Upper lobe of right lung (tissue), 1 donor: ENCODE measurements at places on chromosomes 7 and 10.

DNA sequence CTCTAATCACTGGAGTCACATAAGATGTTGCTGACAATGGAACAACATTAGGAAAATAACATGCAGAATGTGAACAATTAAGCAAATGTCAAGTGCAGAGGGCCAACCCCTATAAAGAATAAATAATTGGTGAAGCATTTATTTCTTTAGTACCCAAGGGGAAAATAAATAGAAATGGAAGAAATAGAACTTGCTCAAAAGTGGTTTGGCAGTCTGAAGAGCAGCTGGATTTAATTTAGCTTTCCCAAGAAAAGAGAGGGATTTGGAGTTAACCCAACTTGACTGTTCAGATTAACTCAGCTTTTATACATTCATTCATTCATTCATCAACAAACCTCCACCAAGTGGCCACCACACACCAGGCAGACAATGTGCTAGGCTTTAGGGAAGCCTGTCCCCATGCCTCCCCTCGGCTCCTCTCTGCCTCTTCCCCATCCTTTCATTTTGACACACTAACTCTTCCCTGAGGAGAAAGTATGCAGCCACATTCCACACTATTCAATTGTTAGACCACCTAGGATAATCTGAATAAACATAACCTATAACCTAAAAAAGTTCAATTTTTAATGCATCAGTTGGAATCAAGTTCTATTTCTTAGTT lies 295.5 kb downstream of the AHR start:
- no peak for DNase-seq

- no peak for DNase-seq
Observed at GRCh38 chr10:109676703-109677102, 246.6 kb downstream of the XPNPEP1 start.

DNA sequence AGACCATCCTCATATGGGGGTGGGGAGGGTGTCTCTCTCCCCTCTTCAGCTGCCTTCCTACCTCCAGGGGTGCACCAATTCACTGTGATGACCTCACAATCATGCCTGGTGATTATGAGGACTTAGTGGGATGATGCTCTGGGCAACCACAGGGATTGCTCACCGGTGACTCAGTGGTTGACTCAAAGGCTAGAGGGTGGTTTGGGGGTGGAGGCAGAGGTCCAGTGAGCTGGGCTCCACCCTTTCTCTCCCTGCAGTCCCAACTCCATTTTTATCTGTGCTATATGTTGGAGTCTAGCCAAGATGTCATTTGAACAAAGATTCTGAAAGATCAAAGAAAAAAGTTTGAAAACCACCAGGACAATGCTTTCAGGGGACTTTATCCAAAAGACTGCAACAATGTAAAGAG lies 286.9 kb downstream of the KCNMA1 start:
- DNase-seq = no peak

DNA sequence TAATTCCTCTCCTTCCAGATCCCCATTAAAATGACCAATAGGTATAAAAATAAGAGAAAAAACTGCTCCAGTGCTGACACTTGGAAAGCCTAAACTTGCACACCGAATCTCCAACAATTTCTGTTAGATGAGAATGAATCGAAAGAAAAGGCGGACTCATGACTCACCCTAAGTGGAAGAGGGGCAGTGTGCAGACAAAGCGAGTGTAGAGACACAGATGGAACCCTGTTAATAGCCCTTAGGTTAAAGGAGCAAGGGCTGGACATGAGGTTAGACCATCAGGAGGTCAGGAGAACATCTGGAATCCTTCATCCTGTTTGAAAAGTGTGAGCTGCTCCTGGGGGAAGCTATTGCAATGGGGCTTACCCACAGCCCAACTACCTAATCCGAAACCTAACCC lies 103.4 kb upstream of the GLI3 start:
- DNase-seq = no peak

GRCh38 chr7:147245274-147245673 lies 1128.7 kb downstream of the CNTNAP2 start:
- DNase-seq = no peak

DNA sequence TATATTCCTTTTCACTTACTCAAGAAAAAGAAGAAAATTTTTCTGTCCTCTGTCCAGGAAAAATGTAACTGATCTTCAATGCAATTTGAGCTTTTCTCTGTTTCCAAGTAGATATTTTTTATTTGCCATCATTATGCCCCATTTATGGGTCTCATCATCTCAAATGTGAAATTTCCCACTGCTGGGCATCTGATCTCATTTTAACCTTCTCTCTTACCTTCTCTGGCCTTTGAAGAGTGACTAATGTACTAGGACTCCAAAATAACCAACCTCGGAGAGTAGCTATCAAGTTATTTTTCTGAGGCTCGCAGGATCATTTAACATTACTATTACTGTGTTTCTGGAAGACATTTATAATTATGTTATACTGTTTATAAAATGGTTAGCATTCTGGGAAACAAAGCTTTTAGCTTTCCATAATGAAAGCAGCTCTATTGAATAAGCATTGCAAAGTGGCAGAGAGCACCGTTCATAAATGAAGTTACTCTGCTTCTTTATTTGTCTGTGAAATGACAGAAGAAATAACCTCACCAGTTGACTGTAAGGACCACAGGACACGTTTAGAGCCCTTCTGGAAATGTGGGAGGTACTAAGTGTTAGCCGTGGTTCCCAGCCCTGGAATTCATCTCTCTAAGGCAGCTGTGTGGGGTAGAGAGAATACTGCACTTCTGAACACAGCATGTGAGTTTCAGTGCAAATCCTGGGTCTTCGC lies 33.3 kb upstream of the NMT2 start:
- DNase-seq = no peak

- peak; percentile 92 for DNase-seq
Observed at GRCh38 chr7:2241580-2242540, at the start of the genes MRM2 and NUDT1. Gene MRM2, minus strand, starts transcription at chr7:2242205. Its CDS starts 36 bp downstream, at chr7:2242169. Gene NUDT1, plus strand, starts transcription at chr7:2242226. Its CDS starts 2,349 bp downstream, at chr7:2244575.

GRCh38 chr7:129298268-129298893 lies 73.6 kb downstream of the AHCYL2 start:
- DNase-seq = no peak

- no peak for DNase-seq
Observed at GRCh38 chr10:132961420-132961786, 19.0 kb upstream of the CFAP46 start.

GRCh38 chr10:103120977-103121735 lies 71.9 kb downstream of the NT5C2 start:
- DNase-seq = no peak

GRCh38 chr10:77641344-77641743 lies 3.7 kb upstream of the KCNMA1 start:
- DNase-seq = no peak

DNA sequence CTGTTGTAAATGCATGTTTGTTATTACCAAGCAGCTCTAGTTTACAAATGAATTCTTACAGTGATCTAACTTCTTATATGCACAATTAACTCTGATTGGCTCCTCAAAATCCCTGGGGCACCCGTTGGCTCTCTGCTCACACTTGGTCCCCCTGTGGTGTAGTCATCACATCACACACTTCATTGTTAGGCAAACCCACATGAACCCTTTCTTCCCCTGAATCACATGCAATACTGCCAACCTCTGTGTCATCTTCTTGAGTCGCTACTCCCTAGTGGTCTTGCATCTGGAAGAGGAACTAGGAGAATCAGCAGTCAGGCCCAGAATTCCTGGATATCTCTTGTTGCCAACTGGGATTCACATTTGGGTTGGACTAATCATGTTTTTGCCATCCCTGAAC lies 73.1 kb downstream of the CD36 start:
- DNase-seq = no peak

DNA sequence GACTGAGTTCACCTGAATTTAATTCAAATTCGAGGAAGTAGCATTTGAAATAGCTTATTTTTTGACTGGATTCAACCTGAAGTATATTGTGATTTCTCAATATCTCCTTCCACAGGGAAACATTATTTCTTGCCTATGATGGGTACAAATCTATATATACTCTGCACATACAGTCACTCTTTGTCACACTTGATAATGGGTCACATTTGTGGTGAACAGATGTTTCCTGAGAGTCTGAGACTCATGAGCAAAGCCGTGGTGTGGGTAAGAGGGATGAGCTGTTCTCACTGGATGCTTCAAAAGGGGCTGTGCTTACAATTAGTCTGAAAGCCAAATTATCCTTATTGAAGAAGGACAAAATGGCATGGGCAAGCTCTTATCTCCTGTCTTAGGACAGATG lies 18.0 kb upstream of the TBXAS1 start:
- DNase-seq = no peak

DNA sequence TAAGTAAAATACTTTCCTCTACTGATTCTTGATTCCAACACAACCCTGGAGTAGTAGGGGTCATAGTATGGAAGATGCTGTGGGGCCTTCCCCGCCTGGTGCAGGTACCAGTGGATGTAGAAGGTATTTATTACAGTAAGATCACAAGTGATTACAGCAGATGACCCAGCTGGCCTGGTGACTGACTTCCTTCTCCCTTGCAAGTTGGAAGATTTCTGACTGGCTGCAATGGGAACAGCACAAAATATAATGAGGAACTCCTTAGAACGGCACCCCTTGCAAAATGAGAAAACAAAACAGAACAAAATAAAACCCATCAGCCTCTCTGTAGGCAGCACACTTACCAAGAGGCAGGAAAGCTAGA lies 61.7 kb upstream of the TARP start:
- DNase-seq = no peak
